ENCODE measurements at places on chromosomes 6 and 20.

GRCh38 chr6:88616380-88616779 lies 347.0 kb downstream of the RNGTT start:
- DNase-seq, result no peak

GRCh38 chr20:45290677-45291355 lies 15.8 kb upstream of the RBPJL start:
- no peak for DNase-seq

GRCh38 chr20:51376111-51376510 lies 166.4 kb downstream of the NFATC2 start:
- no peak for DNase-seq

DNA sequence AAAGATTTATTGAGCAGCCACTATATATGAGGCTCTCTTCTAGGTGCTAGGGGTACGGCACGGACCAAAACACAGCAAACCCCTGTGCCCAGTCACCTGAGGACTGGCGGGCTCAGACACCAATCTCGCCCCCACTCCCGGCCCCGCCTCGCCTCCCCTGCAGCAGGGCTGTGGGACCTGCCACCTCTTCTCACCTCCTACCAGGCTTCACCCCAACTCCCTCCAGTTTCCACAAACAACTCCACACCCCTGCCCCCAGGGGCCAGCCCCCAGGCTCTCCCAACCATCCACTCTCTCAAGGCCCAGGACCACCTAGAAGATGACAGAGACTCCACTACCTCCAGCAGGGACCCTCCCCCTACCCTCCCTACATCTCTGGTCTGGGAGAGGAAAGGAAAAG lies 6.5 kb downstream of the TFEB start:
- no peak for DNase-seq

DNA sequence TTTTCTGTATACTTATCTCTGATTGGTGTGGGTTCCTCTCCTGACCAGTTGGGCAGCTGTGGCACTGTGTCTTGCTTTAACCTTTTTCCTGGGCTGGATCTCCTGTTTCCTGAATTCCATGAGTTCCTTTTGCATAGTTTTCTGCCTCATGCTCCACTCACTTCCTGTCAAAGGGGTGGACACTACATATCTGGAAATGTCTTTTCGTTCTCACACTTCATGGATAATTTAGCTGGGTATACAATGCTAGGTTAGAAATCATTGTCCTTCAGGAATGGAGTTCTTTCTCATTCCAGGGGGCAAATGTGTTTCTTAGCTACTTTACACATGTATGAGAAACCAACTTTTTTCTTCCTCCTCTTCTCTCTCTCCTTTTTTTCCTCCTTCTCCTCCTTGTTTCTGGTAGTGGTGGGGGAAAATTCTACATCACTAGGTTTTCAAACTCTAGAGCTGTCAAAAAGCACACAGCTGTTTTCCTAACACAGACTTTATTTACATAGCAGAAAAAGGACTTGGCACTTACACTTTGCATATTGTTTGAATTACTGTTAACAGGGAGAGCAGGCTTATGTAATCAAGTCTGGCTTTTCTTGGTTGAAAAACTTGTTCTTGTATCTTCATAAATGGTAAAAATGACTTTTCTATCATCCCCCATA lies 9.0 kb upstream of the DDX27 start:
- DNase-seq, result no peak

DNA sequence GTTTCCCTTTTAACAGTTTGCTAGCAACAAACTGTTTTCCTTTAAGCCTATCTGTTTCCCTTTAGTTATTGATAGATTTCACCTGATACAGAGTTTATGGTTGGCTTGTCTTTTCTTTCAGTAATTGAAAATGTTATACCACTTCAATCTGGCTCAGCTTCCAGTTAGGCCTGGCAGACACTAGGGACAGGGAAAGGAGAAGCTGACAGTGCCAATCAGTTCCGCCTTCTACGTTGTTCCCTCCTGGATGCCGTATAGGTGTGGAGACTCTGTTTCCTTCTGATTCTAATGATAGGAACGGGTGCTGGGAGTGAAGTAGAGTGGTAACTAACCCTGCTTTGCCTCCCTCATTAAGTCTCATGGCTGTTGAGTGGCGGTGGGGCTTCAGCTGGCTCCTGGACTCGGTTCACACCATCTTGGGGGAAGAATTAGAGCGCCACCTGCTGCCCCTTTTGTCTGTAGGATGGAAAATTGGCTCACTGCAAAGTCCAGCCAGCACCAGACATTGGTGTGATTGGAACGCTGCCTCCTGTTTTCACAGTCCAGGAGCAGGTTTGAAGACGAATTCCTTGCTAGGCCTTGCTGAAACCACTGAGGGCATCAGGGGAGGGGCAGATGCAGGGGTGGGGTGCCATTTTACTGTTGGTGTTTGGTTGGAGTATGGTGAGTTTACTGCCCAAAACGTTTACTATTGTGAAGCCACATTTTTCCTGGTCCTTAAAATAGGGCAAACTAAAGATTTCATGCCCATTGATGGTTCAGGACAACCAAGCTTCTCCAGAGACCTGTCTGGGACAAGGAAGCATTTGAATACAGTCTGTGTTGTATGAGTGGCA lies 1729.5 kb downstream of the GRIK2 start:
- DNase-seq, result no peak

- no peak for DNase-seq
These were observed 46.0 kb upstream of the NAA20 start for GRCh38 chr20:19971116-19971515.

DNA sequence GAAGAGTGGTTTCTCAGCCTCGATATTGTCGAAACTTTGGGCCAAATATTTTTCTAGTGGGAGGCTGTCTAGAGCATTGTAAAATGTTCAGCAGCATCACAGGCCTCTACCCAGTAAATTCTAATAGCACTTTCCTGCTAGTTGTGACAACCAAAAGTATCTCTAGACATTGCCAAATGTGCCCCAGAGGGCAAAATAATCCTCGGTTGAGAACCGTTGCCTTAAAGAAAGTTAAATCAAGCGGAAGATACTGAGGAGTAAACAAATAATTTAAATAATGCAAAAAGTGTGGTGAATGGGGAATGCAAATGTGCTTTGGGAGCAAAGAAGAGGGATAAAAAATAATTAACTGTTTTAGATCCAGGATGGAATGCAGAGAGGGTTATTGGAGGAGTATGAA lies 106.4 kb upstream of the ASCC3 start:
- DNase-seq, result no peak

DNA sequence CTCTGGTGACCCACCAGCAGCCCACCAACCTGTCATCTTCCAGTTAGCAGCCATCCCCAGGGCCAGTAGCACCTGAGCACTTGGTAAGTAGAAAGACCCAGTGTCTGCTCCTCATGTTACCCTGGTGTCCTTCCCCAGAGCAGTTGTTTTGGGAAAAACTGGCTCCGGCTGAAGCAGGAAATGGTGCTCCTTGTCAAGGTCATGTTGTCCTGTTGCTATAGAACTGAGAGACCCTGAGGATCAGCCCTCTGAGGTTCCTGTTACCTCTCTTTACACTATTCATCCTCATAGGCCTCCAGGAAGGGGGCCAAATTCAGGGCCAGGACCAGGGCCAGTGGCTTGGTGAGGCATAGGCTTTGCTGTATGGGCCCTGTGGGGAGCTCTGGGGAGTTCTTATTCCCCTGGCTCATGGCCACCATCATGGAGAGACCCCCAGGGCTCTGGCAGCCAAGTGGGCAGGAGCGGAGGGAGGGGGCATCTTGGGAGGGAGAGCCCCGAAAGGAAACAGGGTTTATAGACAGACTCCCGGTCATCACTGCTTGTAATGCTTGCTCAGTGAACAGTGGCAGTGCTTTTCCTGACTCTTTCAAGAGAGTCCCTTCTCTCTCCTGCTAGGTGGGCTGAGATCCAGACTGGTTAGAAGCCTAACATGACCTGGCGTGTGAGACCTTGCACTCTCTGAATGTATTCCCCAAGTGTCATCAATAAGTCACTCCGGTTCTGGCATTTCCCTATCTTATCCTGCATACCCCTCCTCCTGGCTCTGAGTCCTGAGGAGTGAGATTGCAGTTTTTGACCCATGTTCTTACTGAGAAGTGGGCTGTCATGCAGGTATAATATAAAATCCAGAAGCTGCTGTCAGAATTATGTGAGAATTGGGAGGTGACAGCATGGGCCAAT lies 50.7 kb downstream of the PPARD start:
- DNase-seq, result no peak
